Naive thymus-derived CD8-positive, alpha-beta T cell (primary cell): ENCODE measurements at places on chromosomes 11 and 22. TPM values are rescaled to one million over a fixed set of nuclear protein-coding genes. Genes with fewer than 3 reads are reported as not detected.

- no peaks in the 10 kb centered on the region for H3K27me3 ChIP-seq
- H3K4me3 ChIP-seq: no peak overlapping the region
- H3K36me3 ChIP-seq: no peaks in the 10 kb centered on the region
- no peak overlapping the region for H3K27ac ChIP-seq
These were observed 1260.4 kb upstream of the RAG2 start for GRCh38 chr11:37858398-37858797.

- H3K27ac ChIP-seq: no peak overlapping the region
- no peak overlapping the region for H3K4me3 ChIP-seq
- H3K36me3 ChIP-seq: no peaks in the 10 kb centered on the region
- H3K4me1 ChIP-seq: peaks cover 2% of the 10 kb centered on the region
- DNase-seq: no peak
These were observed 652 bp upstream of the PVALB start for GRCh38 chr22:36817525-36817848.

GRCh38 chr11:64339754-64340408 lies at the start of gene CCDC88B:
CCDC88B (plus strand) TSS chr11:64340204; CDS start chr11:64340267, 63 bp downstream.
- peak; percentile 78 for DNase-seq
- H3K27ac ChIP-seq: peak within 1 kb of the TSS; percentile 90
- peak within 1 kb of the TSS; percentile 91 for H3K4me3 ChIP-seq
- H3K36me3 ChIP-seq: no peaks in the 10 kb centered on the region
- H3K27me3 ChIP-seq: no peaks in the 10 kb centered on the region
- peaks cover 54% of the 10 kb centered on the region for H3K4me1 ChIP-seq

- H3K27me3 ChIP-seq: peaks cover 16% of the 10 kb centered on the region
- no peak for DNase-seq
- H3K4me3 ChIP-seq: no peak overlapping the region
- no peaks in the 10 kb centered on the region for H3K4me1 ChIP-seq
- H3K36me3 ChIP-seq: no peaks in the 10 kb centered on the region
- H3K27ac ChIP-seq: no peak overlapping the region
These were observed 58.2 kb downstream of the COMMD9 start for GRCh38 chr11:36230779-36231699.

Gene MYOD1
- not detected for total RNA-seq

Gene P2RY2
- not detected for total RNA-seq

GRCh38 chr11:65329944-65330403 lies 3.7 kb upstream of the DPF2 start:
- H3K27ac ChIP-seq: peak overlapping the region; percentile 71
- DNase-seq: peak; percentile 69
- peaks cover 20% of the 10 kb centered on the region for H3K4me1 ChIP-seq
- no peaks in the 10 kb centered on the region for H3K36me3 ChIP-seq
- H3K27me3 ChIP-seq: no peaks in the 10 kb centered on the region
- H3K4me3 ChIP-seq: peak overlapping the region; percentile 26

Gene RANGAP1
- total RNA-seq: 86.6 TPM

Gene CARD18
- not detected for total RNA-seq

GRCh38 chr11:110951037-110951949 lies 239.1 kb upstream of the ARHGAP20 start:
- no peak overlapping the region for H3K27ac ChIP-seq
- no peaks in the 10 kb centered on the region for H3K27me3 ChIP-seq
- H3K4me3 ChIP-seq: no peak overlapping the region
- no peaks in the 10 kb centered on the region for H3K4me1 ChIP-seq

DNA sequence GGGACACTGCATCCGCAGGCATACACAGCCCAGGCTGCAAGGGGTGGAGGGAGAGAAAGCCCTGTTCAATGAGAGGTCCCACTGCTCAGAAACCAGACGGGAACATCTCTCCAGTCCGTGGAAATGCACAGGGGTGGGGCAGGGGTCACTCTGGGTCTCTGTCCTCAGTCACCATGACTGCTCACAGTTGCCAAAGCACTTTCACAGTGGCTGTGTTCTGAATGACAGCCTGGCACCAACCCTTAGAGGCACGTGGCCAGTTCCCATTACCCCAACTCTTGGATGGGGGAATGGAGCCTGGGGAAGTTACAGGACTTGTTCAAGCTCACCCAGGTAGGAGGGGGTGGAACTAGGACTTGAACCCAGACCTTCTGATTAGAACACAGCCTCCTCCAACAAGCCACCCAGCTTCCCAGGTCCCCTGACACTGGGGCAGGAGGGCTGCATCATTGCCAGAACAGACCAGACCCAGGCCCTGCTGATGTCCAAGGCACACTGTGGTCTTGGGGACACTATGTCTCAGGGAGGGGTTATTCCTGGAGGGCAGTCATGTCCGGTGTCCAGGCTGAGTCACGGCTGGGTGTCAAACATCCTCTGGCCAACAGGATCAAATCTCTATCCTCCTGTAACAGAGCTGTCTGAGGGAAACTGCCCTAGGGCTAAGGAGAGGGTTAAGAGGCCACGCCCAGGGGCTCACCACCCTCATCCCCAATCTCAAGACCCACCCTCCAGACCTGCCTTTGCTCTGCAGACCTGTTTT lies 8.2 kb downstream of the ZNF70 start:
- H3K4me1 ChIP-seq: peaks cover 6% of the 10 kb centered on the region
- H3K4me3 ChIP-seq: no peak overlapping the region
- peaks cover 14% of the 10 kb centered on the region for H3K36me3 ChIP-seq
- no peak for DNase-seq

DNA sequence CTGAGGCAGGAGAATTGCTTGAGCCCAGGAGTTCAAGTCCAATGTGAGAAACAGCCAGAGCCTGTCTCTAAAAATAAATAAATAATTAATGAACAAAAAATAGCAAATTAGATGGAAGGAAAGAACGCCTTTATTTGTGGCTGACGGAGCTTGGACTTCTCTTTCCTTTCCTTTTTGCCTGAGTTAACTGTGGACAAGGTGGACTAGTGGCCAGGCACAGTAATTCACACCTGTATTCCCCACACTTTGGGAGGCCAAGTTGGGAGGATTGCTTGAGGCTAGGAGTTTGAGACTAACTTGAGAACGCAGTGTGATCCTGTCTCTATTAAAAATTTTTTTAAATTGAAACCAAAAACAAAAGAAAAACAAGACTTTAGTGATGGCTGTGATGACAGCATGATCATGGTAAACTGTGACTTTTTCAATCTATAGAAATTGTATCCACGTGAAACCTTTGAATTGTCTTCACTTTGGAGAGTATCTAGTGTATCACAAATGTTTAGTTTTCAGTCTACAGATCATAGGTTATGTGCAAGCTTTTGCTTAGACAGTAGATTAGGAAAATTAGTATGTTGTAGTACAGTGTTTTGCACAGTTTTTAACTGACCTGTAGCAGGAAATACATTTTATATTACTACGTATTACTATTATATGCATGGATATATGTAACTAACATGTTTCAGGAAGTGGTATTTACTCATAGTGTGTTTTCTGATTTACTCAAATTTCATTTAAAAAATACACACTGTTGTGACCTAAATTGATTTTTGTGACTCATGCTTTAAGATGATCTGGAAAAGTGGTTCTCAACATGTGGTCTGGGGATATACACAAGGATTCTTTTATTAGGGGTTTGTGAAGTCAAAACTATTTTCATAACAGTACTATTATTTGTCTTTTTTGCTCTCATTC lies 42.1 kb downstream of the KDM2A start:
- peaks cover 64% of the 10 kb centered on the region for H3K4me1 ChIP-seq
- peak overlapping the region; percentile 70 for H3K27ac ChIP-seq
- no peak overlapping the region for H3K4me3 ChIP-seq
- H3K36me3 ChIP-seq: peaks cover 70% of the 10 kb centered on the region
- no peaks in the 10 kb centered on the region for H3K27me3 ChIP-seq

Gene RPS13
- 2,299 TPM for total RNA-seq

Gene HEPN1
- not detected for total RNA-seq

Gene CDON
- 2.1 TPM for total RNA-seq

DNA sequence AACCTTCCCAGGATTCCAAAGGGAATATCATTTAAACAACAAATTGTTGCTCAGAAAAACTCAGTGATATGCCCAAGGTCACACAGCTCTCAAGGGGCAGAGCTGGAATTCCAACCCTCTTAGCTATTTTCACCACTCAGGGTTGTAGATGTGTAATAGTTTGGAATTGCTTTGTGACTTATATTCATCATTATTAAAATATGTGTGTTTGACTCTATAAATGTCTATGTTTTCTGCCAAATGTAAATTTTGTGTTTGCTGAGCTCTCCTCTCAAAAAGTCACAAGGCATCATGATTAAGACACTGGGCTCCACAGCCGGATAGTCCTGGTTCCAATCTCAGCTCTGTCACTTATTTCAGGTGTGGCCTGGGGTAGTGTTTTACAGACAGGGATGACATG lies 407.3 kb downstream of the TMEM135 start:
- H3K4me3 ChIP-seq: no peak overlapping the region
- peaks cover 4% of the 10 kb centered on the region for H3K27me3 ChIP-seq
- DNase-seq: no peak
- no peaks in the 10 kb centered on the region for H3K4me1 ChIP-seq
- H3K36me3 ChIP-seq: no peaks in the 10 kb centered on the region

Gene TMPRSS4
- total RNA-seq: not detected

GRCh38 chr11:49213026-49213560 lies 4.7 kb upstream of the FOLH1 start:
- no peaks in the 10 kb centered on the region for H3K4me1 ChIP-seq
- H3K4me3 ChIP-seq: no peak overlapping the region
- DNase-seq: no peak
- H3K27me3 ChIP-seq: peaks cover 7% of the 10 kb centered on the region
- H3K27ac ChIP-seq: no peak overlapping the region
- no peaks in the 10 kb centered on the region for H3K36me3 ChIP-seq

DNA sequence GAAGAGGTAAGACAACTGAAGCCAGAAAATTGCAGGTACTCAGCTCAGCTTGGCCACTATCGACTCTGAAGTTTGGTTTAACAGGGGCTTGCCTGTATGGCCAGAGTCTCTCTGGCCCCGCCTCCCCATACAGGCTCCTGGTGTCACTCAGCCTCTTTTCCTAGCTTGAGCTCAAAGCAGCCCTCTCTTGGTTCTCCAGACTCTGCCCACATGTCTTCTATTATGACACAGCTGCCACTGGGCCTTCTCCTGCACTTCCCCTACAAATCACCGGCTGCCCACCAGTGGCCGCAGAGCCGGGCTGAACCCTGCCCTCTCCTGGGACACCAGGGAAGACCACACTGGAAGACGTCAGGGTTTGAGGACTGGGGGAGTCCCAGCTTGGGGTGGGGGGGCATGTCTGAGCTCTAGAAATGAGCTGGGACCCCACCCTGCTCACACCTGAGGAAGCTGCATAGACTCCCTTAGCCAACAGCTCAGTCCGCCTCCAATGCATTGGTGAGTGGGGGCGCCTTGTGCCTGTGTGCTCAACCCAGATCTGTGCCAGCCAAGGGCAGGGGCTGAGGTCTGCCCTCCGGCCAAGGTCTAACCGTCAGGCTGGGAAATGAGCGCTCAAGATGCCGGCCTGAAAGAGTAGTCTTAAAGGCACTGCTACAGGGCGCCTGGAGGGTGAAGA lies 94.4 kb upstream of the LMO1 start:
- no peak overlapping the region for H3K4me3 ChIP-seq
- no peak overlapping the region for H3K27ac ChIP-seq
- DNase-seq: no peak
- H3K36me3 ChIP-seq: no peaks in the 10 kb centered on the region
- H3K27me3 ChIP-seq: peaks cover 3% of the 10 kb centered on the region

Gene POU2AF1
- 7.2 TPM for total RNA-seq

DNA sequence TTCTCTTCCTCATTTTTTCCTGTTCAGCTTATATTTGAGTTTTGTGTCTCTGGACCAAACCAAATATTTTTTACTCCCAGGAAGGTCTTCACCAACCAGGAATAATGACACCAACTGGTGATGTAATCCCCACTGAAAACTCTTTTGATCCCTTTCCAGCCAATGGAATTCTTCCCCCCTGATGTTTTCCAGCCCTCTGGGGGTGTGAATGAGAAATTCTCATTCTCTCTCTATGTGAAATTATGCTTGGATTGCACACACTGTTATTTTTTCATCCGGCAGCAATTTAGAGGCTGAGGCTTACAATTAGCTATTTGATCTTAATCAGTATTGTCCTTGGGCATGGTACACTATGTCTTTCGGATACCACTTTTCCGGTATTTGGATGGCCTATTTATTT lies 39.5 kb upstream of the SLC1A2 start:
- H3K36me3 ChIP-seq: no peaks in the 10 kb centered on the region
- peaks cover 56% of the 10 kb centered on the region for H3K27me3 ChIP-seq
- no peak overlapping the region for H3K27ac ChIP-seq

Gene SPDYC
- not detected for total RNA-seq

GRCh38 chr11:118209033-118209432 lies 15.8 kb downstream of the JAML start:
- no peak overlapping the region for H3K4me3 ChIP-seq
- no peak for DNase-seq
- no peak overlapping the region for H3K27ac ChIP-seq
- H3K27me3 ChIP-seq: no peaks in the 10 kb centered on the region
- H3K4me1 ChIP-seq: peaks cover 54% of the 10 kb centered on the region

- H3K36me3 ChIP-seq: no peaks in the 10 kb centered on the region
- no peak overlapping the region for H3K27ac ChIP-seq
- peak; percentile 37 for DNase-seq
- peaks cover 10% of the 10 kb centered on the region for H3K4me1 ChIP-seq
These were observed 23.3 kb downstream of the ARL14EP start for GRCh38 chr11:30346068-30346688.

GRCh38 chr11:79686703-79687419 lies 246.0 kb upstream of the TENM4 start:
- no peak for DNase-seq
- H3K4me3 ChIP-seq: no peak overlapping the region
- peaks cover 4% of the 10 kb centered on the region for H3K36me3 ChIP-seq
- no peaks in the 10 kb centered on the region for H3K27me3 ChIP-seq

- DNase-seq: no peak
- H3K27ac ChIP-seq: no peak overlapping the region
- H3K27me3 ChIP-seq: no peaks in the 10 kb centered on the region
- peaks cover 2% of the 10 kb centered on the region for H3K4me1 ChIP-seq
These were observed 942.3 kb downstream of the NTM start for GRCh38 chr11:132312701-132313111.

DNA sequence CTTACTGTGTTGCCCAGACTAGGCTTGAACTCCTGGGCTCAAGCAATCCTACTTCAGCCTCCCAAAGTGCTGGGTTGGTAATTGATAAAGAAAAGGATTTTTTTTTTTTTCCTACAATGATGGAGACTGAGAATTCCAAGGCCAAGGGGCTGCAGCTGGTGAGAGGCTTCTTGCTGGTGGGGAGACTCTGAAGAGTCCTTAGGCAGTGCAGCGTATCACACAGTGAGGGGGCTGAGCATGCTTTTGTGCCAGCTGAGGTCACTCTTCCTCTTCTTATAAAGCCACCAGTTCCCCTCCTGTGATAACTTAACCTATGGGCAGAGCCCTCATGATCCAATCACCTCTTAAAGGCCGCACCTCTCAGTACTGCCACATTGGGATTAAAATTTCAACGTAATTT lies 28.2 kb upstream of the CCDC81 start:
- DNase-seq: no peak
- H3K27me3 ChIP-seq: no peaks in the 10 kb centered on the region
- H3K4me3 ChIP-seq: no peak overlapping the region
- H3K4me1 ChIP-seq: peaks cover 4% of the 10 kb centered on the region
